Transverse colon (tissue), 4 donors: ENCODE measurements at places on chromosomes 7 and 10.
A peak's percentile ranks its signal among the peaks of the same experiment; 100 is the strongest.

DNA sequence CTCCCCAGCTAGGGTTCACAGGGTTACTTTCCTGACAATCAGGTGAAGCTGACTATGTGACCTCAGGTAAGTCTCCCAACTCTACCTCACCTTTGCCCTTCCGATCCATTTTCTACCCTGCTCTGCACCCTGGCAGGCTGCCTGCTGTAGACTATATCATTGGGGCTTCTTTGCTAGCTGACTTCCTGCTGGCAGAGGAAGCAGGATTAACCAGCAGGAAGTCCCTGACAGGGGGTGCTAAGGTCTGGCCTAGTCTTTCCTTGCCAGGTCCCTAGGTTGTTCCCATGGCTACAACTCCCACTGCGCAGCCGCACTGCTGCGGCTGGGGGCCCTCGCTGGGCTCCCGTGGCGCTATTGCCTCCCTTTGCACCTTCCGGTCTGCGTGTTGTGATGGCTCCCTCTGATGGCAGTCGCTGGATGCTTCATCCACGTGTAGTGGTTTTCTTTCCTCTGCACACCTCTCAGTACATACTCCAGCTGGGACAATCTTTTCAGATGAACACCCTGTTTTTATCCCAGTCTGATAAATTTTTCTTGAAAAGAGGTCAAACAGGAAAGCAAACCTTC, 365.9 kb downstream of the REEP3 start:
- H3K36me3 ChIP-seq = no peaks in the 10 kb centered on the region
- H3K4me1 ChIP-seq = no peaks in the 10 kb centered on the region
- no peak overlapping the region for H3K4me3 ChIP-seq
- H3K27me3 ChIP-seq = no peaks in the 10 kb centered on the region

- H3K27me3 ChIP-seq = no peaks in the 10 kb centered on the region
- H3K4me3 ChIP-seq = peak overlapping the region; percentile 97
- DNase-seq = no peak
- peaks cover 64% of the 10 kb centered on the region for H3K4me1 ChIP-seq
- peak overlapping the region; percentile 96 for H3K27ac ChIP-seq
Measured at GRCh38 chr7:98285157-98286092, 3.9 kb downstream of the BRI3 start.

- no peak overlapping the region for H3K4me3 ChIP-seq
- peaks cover 8% of the 10 kb centered on the region for H3K4me1 ChIP-seq
- H3K27ac ChIP-seq = no peak overlapping the region
- no peak for DNase-seq
- no peaks in the 10 kb centered on the region for H3K36me3 ChIP-seq
Measured at GRCh38 chr10:110361800-110362456, 57.2 kb upstream of the SMNDC1 start.

DNA sequence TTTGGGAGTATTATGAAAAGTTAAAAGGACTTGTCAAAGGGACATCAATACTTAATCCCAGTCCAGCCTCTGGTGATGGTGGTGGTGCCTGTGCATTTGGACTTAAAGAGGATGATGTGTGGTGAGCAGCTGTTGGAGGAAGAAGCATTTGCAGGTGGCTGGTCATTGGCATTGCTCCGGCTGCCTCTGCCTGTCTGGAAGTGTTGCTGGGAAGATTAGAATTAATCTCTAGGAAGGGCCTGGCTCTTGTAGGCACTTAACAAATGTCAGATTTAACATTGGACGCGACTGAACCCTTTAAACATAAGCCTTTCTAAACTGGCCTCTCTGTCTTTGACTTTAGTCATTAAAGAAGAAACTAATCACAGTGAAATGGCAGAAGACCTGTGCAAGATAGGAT, 58.8 kb downstream of the FIGNL1 start:
- no peaks in the 10 kb centered on the region for H3K27me3 ChIP-seq
- DNase-seq = no peak
- H3K4me3 ChIP-seq = no peak overlapping the region
- no peaks in the 10 kb centered on the region for H3K36me3 ChIP-seq
- H3K27ac ChIP-seq = no peak overlapping the region

GRCh38 chr10:14603534-14604102, 171.1 kb downstream of the FAM107B start:
- H3K27ac ChIP-seq = peak overlapping the region; percentile 79
- no peaks in the 10 kb centered on the region for H3K36me3 ChIP-seq
- H3K4me1 ChIP-seq = peaks cover 19% of the 10 kb centered on the region
- H3K27me3 ChIP-seq = no peaks in the 10 kb centered on the region

DNA sequence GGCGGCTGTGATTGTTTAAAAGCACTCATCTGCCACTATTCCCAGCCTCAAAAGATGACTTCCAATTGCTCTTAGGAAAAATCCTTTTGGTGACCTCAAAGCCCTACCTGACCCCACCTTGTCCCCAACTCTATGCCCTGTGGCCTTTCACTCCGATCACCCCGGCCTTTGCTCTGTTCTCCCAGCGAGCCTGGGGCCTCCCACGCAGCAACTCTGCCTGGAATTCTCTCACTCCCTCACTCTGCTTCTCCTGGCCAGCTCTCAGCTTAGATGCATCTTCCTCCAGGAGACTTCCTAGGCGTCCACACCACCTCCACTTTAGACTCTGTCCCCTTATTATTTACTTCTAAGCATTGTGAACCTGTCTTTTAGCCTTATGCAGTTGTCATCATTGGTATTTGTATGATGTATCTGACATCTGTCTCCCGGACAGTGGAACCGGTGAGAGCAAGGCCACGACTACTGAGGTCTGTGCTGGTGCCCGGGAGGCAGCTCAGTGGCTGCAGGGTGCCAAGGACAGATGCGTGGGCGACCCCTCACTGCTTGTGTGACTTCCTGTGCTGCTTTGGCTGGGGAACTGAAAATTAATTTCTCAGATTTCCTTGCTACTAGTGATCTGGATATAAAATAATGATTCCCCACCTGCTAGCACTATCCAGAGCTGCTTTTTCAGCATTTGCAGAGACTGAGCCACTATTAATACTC, 63.0 kb downstream of the PIP4K2A start:
- H3K4me3 ChIP-seq = no peak overlapping the region
- DNase-seq = no peak
- H3K27me3 ChIP-seq = no peaks in the 10 kb centered on the region
- no peaks in the 10 kb centered on the region for H3K36me3 ChIP-seq
- H3K27ac ChIP-seq = no peak overlapping the region

- no peak overlapping the region for H3K4me3 ChIP-seq
- H3K4me1 ChIP-seq = no peaks in the 10 kb centered on the region
- DNase-seq = no peak
Measured at GRCh38 chr7:134279898-134280297, 36.8 kb downstream of the SLC35B4 start.

- no peak overlapping the region for H3K4me3 ChIP-seq
- H3K27me3 ChIP-seq = peaks cover 8% of the 10 kb centered on the region
- H3K36me3 ChIP-seq = no peaks in the 10 kb centered on the region
- no peak overlapping the region for H3K27ac ChIP-seq
- DNase-seq = peak; percentile 42
Measured at GRCh38 chr7:131945313-131945911, 389.0 kb upstream of the PODXL start.

GRCh38 chr7:957418-958220, 3.1 kb upstream of the ADAP1 start:
- H3K4me3 ChIP-seq = no peak overlapping the region
- peaks cover 3% of the 10 kb centered on the region for H3K27me3 ChIP-seq
- no peak overlapping the region for H3K27ac ChIP-seq

- no peak overlapping the region for H3K4me3 ChIP-seq
- DNase-seq = no peak
- H3K27me3 ChIP-seq = no peaks in the 10 kb centered on the region
- no peaks in the 10 kb centered on the region for H3K36me3 ChIP-seq
- no peaks in the 10 kb centered on the region for H3K4me1 ChIP-seq
Measured at GRCh38 chr10:380313-380940, 245.2 kb downstream of the ZMYND11 start.

DNA sequence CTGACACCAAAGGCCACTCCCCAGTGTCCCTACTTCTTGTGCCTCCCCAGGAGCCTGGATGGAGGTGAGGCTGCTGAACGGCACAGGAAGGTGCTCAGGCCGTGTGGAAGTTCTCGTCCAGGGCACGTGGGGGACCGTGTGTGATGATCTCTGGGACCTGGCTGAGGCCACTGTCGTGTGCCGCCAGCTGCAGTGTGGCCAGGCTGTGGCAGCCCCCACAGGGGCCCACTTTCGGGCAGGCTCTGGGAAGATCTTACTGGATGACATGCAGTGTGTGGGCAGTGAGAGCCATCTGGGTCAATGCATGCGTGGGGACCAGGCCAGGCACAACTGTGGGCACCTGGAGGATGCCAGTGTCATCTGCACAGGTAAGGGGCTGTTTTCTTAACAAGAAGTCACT, 57.0 kb upstream of the C10orf120 start:
- no peak overlapping the region for H3K4me3 ChIP-seq
- H3K4me1 ChIP-seq = no peaks in the 10 kb centered on the region
- DNase-seq = no peak
- H3K36me3 ChIP-seq = no peaks in the 10 kb centered on the region

DNA sequence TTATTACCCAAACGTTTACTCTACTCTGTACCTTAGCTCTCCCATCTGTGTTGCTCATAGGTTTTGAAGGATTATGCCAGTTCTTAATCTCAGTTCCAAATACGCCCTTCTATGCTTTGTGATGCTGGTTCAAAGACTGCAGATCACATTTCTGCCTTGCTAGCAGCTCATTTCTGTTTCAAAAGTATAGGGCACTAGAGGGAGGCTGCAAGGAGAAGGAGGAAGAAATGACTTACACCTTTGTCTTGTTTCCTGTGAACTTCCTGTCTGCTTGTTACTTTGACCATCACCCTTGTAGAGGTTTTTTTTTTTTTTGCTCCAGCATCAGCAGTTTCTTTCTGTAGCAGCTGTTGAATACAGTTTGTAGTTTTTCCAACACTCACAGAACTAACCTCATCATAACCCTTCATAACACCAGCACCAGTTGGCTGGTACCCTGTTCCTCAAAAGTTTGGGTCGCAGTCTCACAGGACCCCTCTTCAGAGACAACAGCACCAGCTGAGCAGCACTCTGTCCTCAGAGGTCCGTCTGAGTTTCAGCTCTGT, 16.5 kb downstream of the SLK start:
- no peaks in the 10 kb centered on the region for H3K36me3 ChIP-seq
- peak overlapping the region; percentile 15 for H3K27ac ChIP-seq
- no peaks in the 10 kb centered on the region for H3K27me3 ChIP-seq
- H3K4me1 ChIP-seq = no peaks in the 10 kb centered on the region

DNA sequence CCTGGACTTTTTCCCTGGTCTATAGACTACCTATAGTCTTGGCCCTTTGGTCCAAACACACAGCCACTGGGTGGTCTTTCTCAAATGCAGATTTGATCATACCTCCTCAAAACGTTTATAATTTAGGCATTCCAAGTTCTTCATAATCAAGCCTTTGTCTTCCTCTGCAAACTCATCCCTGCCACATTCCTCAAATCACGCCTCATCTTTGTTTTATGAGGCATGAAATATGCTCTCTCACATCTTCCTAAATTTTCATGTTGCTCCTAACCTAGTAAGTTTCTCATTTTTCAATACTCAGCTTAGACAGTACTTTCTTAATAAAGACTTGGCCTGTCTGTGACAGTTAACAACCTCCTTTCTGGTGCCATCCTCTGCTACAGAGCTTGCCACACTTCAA, 10.9 kb upstream of the HERC4 start:
- no peak overlapping the region for H3K4me3 ChIP-seq
- no peaks in the 10 kb centered on the region for H3K4me1 ChIP-seq
- DNase-seq = no peak

- peak within 1 kb of the TSS; percentile 75 for H3K4me3 ChIP-seq
- peak within 1 kb of the TSS; percentile 94 for H3K27ac ChIP-seq
- H3K4me1 ChIP-seq = peaks cover 27% of the 10 kb centered on the region
- peak; percentile 57 for DNase-seq
Measured at GRCh38 chr7:43906331-43907010, at the start of gene URGCP. Gene URGCP, minus strand, starts transcription at chr7:43906596. Its CDS starts 21 bp downstream, at chr7:43906575.

DNA sequence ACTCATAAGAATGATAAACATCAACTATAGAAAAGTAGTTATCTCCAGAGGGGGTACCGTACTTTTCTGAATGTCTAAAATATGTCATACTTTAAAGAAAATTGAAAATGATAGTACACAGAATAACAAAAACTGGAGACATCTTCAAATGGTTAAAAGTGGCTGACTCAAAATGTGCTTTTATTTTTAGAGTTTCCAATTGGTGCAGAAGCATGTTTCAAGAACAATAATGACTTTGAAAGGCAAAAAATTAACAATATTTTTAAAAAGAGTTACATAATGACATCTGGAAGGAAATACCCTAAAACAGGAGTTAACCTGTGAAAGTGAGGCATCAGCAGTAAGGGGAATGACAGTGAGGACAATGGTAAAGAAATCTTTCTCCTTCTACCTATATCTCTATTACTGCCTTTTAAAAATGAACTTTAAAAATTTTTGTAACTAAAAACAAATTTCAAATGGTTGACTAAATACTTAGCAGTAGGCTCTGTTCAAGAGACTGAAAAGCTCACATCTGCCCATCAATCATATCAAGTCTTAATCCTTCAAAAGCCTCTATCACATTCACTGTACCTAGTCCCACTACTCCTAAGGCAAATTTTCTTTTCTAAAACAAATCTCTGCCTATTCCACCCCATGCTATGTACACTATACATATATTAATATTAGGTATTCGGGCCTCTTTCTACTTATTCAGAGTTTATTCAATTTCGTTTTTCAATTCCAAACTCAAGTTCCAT, 3.0 kb downstream of the ASZ1 start:
- H3K4me1 ChIP-seq = no peaks in the 10 kb centered on the region
- no peak for DNase-seq
- H3K27me3 ChIP-seq = no peaks in the 10 kb centered on the region

- H3K27me3 ChIP-seq = no peaks in the 10 kb centered on the region
- peaks cover 14% of the 10 kb centered on the region for H3K4me1 ChIP-seq
- H3K36me3 ChIP-seq = no peaks in the 10 kb centered on the region
- no peak overlapping the region for H3K27ac ChIP-seq
- no peak overlapping the region for H3K4me3 ChIP-seq
Measured at GRCh38 chr7:105345725-105346124, 43.0 kb downstream of the SRPK2 start.

DNA sequence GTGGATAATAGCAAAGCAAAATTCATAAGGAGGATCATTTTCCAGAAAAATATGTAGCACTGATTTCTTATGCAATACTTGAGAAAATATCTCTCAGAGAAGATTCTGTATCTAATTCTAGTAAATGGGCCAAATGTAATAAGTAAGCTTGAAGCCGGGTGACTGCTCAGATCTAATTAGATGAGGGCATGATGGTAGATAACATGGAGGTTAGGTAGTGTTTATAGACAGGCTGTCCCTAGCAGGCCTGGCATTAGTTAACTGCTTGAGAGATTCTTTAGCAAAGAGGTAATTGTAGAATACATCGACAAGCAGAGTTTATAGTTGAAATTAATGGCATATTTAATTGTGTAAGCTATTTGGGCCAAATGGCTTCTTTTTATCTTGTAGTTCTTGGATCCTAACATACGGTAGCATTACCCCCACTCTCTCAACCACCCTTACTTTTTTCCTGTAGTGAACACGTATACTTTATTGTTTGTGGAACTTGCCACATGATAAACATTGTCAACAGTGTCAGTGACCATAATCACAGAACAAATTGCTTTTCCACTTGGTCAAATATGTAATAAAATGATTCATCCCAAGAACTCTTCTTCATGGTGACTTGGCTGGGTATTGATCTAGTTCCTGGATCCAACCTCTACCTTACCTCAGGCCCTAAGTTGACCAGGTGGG, 343.1 kb downstream of the BBS9 start:
- no peak overlapping the region for H3K27ac ChIP-seq
- H3K27me3 ChIP-seq = no peaks in the 10 kb centered on the region
- H3K4me1 ChIP-seq = no peaks in the 10 kb centered on the region
- H3K4me3 ChIP-seq = no peak overlapping the region
- no peak for DNase-seq
